ENCODE measurements at places on chromosomes 12 and 14.

DNA sequence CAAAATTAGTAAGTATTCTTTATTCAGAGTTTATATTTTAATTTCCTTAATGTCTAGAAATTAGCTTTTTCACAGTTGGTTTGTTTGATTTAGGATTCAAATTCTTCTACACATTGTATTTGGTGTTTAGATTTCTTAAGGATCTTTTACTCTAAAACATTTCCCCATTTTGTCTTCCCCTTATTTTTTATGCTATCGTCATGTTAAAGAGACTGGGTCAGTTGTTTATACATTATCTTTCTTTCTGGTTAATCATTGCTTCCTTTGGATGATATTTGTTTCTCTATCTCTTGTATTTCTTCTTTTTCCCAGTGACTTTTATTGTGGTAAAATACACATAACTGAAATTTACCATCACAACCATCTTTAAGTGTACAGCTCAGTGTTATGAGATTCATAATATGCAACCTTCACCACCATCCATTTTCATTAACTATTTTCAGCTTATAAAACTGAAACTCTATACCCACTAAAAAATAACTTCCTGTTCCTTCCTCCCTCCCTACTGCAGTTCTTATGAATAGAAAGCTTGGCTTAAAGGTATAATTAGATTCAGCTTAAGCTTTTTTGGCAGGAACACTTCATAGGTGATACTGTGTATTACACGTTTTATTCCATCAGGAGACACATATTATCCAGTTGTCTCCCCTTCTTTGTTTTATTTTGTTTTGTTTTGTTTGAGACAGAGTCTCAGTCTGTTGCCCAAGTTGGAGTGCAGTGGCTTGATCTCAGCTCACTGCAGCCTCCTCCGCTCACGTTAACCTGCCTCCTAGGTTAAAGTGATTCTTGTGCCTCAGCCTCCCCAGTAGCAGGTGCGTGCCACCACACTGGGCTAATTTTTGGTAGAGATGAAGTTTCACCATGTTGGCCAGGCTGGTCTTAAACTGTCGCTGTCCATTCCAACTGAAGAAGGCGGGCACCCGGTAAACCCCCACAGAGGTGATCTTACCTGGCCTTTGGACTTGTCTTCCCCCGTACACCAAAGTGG, 45.0 kb downstream of the NOPCHAP1 start:
- DNase-seq, result no peak

DNA sequence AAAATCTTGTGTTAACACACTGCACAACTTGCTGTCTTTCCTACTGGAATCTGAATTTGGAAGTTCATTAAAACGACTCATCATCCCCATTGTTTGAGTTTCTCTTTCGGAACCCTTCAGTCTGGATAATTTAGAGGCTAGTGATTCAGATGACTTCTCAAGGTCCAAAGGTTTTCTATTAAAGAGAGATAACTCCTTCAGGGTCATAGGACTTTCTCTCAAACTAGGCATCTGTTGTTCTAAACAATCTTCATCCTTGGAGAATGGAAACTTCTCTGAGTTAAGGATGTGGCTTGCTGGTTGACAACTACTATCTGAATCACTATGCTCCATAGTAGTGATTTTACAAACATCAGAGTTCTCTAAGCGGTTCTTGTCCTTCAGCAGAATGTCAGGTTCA, 4.4 kb downstream of the MLH3 start:
- DNase-seq, result no peak

DNA sequence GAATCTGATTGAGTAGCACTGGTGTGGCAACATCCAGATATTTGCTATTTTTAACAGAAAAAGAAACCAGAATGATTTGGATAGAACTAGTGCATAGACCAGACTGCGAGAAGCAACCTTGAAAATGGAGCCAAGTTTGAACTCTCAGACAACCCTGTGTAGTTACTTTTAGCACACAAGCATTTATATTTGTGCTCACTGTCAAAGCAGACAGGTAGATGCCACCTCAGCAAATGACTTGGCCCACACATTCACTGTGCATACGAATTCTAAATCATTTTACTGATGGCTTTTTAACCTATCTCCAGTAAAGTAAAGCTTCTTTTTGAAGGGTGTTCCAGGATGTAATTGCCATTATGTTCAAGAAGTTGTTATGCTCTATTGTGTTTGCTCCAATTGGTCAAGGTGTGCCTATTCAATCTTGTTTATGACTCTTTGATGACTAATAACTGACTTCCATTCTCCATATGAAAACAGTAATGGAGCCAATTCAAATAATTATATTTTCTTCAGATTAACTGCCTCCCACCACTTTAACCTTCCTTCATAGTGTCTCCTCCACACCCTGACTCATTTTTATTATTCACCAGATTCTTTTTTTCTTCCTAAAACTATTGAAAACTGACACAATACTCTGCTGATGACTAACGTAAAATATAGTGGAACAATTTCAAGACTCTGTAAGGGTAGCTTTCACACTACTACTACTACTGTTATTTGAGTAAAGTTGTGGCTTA, 138.5 kb downstream of the CCER1 start:
- no peak for DNase-seq

GRCh38 chr14:25666877-25667276, 616.9 kb upstream of the STXBP6 start:
- DNase-seq, result no peak

DNA sequence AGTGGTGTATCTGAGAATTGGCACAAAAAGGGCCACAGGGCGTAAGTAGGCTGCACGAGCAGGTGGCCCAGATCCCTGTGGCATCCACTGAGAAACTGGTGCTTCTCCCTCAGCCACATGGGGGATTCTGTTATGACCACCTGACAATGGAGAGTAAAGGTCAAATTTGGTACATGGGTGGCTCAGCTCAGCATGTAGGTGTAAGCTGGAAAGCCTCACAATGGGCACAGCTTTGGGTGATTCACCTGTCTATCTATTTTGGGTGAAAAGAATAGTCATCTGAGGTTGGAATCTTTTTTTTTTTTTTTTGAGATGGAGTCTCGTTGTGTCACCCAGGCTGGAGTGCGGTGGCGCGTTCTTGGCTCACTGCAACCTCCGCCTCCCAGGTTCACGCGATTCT, 163.4 kb upstream of the TMEM260 start:
- DNase-seq, result no peak

GRCh38 chr14:74848768-74849167, 27.2 kb downstream of the PROX2 start:
- no peak for DNase-seq

Measured in NCI-H187 (cell line).